Effector memory CD4-positive, alpha-beta T cell (primary cell): ENCODE measurements at places on chromosomes 3 and 15.

- DNase-seq, result no peak
These were observed 145.1 kb upstream of the THRB start for GRCh38 chr3:24639481-24640329.

DNA sequence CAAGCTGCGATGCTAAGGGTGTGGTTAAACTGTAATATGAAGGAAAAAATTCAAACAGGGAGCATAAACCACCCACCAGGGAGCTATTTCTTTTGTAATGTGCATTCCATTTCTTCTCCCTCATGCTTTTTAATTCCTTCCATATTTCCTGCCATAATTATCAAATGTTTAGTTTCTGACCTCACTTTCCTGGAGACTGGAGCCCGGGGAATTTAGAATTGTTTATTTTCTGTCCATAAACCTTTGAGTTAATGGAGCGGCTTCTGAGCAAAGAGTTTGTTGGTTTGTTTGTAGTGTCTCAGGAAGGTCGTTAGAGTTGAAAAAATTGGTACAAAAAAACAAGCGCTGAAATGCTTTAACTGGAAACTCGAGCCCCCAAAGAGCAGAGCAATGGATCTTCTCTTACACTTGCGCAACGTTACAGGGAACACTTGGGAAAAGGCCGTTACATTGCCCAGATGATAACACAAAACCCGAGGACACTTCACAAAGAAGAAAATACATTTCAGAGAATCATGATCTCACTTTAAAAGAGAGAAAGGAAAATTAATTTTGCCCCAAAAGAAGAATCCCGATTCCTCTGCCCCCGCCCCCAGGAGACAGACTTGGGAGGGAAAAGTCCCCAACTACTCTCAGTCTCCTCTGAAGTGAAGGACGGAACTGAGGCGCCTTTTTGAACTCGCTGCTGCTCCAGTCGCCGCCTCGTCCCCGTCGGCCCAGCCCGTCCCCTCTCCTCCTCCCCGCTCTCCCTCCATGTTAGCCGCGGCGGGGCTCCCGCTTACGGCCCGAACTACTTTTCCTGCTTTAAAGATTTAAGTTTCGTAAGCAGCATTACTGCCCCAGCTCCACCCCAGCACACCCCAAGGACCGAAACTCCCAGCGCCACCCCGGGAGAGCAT lies 842 bp downstream of the FSTL1 start:
- DNase-seq, result no peak

- DNase-seq, result no peak
These were observed 131.1 kb upstream of the GADL1 start for GRCh38 chr3:31025541-31025940.

DNA sequence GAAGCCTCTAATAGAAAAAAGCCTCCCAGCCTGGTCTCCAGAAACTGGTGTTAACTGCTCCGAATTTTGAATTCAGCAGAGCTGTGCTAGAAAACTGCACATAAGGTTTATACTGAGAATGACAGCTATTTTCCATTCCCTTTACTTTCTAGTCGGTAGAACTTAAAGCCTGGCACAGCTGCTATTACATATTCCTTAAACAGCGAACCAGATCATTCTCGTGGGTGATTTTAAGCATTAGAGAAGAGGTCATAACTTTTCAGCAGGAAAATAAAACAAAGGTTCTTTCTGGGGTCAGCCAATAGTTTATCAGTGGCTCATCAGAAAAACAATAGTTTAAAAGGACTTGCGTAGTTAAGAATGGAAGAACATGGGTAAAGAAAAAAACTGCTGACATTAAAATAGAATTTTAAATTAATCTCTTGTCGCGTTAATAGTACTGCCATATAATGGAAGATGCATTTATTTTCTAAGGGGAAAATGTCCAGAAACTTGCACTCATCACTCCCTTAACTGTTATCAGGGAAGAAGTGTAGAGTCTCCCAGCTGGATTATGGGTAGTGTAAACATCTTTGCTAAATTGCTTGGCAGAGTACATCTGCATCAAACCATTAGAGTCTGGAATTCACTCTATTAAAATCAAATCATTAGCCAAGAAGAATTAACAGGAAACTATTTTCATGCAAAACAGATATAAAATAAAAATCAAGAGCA lies 7.9 kb downstream of the VGLL4 start:
- DNase-seq, result no peak

GRCh38 chr3:183710231-183710630 lies 12.6 kb downstream of the YEATS2 start:
- DNase-seq, result no peak

- DNase-seq, result no peak
These were observed 70.0 kb upstream of the ALDH1A3 start for GRCh38 chr15:100809587-100809986.

- DNase-seq, result peak; percentile 5
These were observed 99.5 kb upstream of the FAM98B start for GRCh38 chr15:38354315-38354929.

DNA sequence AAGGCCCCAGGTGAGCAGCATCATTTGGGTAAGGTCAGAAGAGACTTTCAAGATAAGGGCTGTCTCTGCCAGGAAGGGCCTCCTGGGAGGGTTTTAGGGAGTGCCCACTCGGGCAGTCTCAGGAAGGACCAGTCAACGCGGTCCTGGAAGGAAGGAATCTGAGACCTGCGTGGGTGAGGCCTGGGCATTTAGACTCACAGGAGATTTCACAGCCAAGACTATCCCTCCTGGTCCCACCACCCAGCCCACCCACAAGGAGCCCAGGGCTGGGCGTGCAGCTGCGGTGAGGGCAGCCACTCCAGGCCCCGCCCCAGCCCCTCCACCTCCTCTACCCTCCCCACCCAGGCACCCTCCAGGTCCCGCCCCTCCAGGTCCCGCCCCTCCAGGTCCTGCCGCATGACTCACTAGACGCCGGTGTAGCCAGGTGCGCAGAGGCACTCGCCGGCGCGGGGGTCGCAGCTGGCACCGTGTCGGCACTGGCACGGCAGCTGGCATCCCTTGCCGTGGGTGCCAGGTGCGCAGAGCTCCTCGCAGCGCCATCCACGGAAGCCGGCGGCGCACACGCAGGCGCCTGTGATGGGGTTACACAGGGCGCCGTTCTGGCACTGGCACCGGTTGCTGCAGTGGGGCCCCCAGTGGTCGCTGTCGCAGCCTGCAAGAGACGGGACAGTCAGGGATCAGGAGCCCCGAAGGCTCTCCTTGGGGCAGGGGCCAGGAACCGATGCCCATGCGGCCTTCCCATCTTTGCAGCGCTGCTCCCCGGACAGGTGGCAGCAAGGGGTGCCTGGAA lies 112.7 kb downstream of the RAB11A start:
- peak; percentile 11 for DNase-seq

GRCh38 chr3:29384640-29385039 lies 103.8 kb downstream of the RBMS3 start:
- no peak for DNase-seq

DNA sequence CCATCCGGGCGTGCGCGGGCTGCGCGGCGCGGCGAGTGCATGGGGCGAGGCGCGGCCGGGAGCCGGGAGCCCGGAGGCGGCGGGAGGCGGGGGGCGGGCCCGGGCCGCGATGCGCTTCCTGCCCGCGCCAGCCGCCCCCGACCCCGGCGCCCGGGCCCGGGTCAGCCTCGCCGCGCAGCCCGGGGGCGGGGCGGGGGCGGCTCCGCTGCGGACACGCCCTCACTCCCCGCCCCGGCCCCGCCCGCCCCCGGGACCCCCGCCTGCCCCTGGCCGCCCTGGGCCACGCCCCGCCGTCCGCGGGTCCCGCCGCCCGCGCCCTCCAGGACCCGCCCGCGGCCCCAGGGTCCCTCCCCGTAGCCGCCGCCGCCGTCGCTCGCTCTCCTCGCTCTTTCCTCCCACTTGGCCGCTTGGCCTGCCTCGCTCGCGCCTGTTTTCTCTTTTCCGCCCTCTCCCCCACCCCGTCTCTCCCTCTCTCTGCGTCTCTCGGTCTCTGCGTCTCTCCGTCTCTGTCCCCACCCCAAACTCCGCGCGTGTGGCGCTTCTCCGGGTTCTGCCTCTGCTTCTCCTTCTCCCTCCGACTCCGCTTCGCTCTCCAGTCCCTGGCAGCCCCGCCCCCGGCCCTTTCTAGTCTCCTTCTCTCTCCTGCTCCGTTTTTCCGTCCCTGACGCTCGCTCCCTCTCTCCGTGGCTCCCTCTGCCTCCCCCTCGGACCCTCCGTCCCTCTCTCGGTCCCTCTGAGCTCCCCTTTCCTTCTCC lies at the start of gene PLXND1:
PLXND1 (minus strand) TSS at position 41 of the 755 bp plus-strand sequence; CDS start at position 4, 37 bp downstream.
- DNase-seq, result peak; percentile 51

GRCh38 chr15:55289746-55290527 lies at the start of gene RAB27A:
Gene RAB27A, minus strand, starts transcription at chr15:55289813. Its CDS starts 54,879 bp downstream, at chr15:55234934.
- DNase-seq, result peak; percentile 70

- DNase-seq, result no peak
These were observed 2.8 kb downstream of the RPS17 start for GRCh38 chr15:82537351-82537908.

DNA sequence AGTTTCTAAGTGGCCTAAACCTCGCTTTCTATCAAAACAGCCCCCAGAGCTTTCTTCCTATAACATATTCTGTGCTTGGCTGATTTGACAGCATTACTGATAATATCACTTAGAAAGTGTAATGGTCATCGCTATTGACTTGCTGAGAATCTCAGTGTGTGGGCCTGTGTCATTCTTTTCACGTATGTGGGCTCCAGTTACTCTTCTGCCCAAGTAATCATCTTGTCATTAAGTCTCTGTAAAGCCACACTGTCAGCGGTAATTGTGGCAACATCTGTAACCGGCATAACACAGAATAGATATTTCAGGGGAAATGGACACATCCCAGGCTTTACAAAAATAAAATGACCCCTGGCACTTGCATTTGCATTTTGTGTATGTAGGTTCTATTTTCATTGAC lies 313.6 kb upstream of the LMCD1 start:
- DNase-seq, result no peak

- no peak for DNase-seq
These were observed 18.2 kb downstream of the ATRIP start for GRCh38 chr3:48464713-48465221.

- no peak for DNase-seq
These were observed 5.5 kb downstream of the SHOX2 start for GRCh38 chr3:158100681-158101080.
